ENCODE measurements at places on chromosomes 7 and 10. TPM values are rescaled to one million over a fixed set of nuclear protein-coding genes. Genes with fewer than 3 reads are reported as not detected.

GRCh38 chr10:125002423-125003145 is 60.7 kb downstream of the ZRANB1 start:
- no peaks in the 10 kb centered on the region for H3K27me3 ChIP-seq
- no peaks in the 10 kb centered on the region for H3K36me3 ChIP-seq
- H3K27ac ChIP-seq: no peak overlapping the region

DNA sequence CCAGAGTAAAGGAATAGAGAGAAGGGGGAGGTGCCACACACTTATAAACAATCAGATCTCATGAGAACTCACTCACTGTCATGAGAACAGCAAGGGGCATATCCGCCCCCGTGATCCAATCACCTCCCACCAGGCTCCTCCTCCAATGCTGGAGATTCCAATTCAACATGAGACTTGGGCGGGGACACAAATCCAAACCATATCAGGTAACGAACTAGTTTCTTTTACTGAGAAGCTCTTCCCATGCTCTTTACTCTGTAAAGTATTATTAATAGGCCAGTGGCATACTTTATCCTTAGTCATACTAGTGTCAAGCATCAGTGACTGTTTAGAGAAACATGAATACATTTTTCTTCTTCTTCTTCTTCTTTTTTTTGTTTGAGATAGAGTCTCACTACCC is 39.4 kb upstream of the ZNF488 start:
- no peak for DNase-seq
- no peak overlapping the region for H3K27ac ChIP-seq
- no peaks in the 10 kb centered on the region for H3K4me1 ChIP-seq
- no peaks in the 10 kb centered on the region for H3K36me3 ChIP-seq

PIK3CG gene
- polyA plus RNA-seq: 0.15 TPM

DNA sequence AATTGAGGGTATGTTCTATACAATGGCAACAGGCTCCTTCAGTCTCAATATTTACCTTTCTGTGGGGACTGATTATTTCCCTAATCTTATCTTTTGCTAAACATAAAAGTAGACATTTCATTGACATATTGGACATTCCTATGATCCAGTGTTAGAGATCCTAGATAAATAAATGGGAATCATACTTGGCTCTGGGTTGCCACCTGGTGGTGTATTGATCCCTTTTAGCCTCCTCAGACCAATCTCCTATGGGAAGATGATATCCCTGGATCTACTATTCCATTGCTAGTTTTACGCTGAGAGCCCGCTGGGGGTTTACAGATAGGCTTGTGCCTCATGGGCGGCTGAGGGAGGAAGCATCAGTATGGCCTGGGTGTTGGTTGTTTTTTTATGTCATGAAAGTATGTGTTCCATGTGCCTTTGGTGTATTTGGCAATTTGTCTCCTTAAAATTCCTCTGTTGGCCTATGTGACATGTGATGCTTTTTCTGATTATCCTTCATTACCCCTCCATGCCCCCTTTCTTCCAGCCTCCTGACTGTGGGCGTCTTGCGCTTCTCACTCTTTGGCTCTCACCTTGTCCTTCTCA is 18.8 kb downstream of the CELF2 start:
- no peak overlapping the region for H3K27ac ChIP-seq
- no peaks in the 10 kb centered on the region for H3K4me1 ChIP-seq
- DNase-seq: no peak
- no peaks in the 10 kb centered on the region for H3K27me3 ChIP-seq
- no peaks in the 10 kb centered on the region for H3K36me3 ChIP-seq

DNA sequence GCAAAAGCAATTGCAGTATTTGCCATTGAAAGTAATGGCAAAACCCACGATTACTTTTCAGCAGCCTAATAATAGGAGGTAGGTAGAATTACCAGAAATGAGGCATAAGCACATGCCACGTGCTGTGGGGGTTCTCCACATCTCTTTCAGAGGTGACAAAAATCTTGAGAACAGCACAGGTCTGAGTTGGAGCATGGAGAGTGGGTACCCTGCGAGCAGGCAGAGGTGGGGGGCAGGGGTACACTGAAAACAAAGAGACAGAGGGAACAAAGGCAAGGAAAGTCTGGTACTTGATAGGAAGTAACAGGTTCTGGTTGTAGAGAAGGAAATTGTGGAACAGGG is 75.9 kb downstream of the FAM107B start:
- no peak overlapping the region for H3K4me3 ChIP-seq
- DNase-seq: no peak
- H3K4me1 ChIP-seq: no peaks in the 10 kb centered on the region
- no peaks in the 10 kb centered on the region for H3K36me3 ChIP-seq

PLAC9 gene
- 49.9 TPM for polyA plus RNA-seq

DNA sequence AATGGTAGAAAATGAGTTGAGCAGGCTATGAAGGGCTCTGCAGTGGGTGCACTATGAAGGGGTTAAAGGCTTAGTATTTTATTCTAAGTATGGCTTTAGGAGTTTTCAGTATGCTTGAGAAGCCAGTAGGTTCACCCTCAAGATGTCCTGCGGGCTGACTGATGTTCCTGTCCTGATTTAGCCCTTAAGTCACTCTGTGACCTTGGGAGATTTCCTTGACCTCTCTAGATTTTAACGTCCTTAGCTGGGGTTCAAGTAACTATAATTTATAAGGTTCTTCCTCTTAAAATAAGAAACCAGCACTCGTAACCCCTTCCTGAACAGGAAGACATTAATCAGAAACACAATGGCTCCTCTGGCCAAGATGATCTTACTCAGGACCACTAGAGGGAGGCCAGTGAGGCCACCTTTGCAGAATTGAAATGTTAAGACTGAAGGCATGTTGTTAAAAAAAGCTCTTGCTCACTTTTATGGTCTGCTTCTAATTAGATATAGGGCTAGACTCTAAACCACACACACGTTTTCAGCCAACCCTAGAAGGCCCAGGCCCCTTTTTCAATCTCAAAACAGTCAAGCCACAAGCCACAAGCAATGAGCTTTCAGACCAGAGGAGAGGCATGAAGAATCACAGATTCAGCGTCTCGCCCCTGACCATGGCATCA is 41.9 kb downstream of the CDK1 start:
- no peak for DNase-seq
- peak overlapping the region; percentile 2 for H3K27ac ChIP-seq
- H3K36me3 ChIP-seq: no peaks in the 10 kb centered on the region
- H3K4me1 ChIP-seq: peaks cover 11% of the 10 kb centered on the region
- no peaks in the 10 kb centered on the region for H3K27me3 ChIP-seq
